ENCODE measurements at places on chromosomes 3 and 15.

GRCh38 chr3:46489875-46490274, 7.9 kb upstream of the RTP3 start:
- no peak for DNase-seq

GRCh38 chr15:68812069-68812468, 8.6 kb downstream of the ANP32A start:
- DNase-seq = no peak

GRCh38 chr3:194306109-194306686, 44.9 kb downstream of the CPN2 start:
- DNase-seq = peak; percentile 8

GRCh38 chr3:172150913-172151650, 111.7 kb downstream of the FNDC3B start:
- no peak for DNase-seq

DNA sequence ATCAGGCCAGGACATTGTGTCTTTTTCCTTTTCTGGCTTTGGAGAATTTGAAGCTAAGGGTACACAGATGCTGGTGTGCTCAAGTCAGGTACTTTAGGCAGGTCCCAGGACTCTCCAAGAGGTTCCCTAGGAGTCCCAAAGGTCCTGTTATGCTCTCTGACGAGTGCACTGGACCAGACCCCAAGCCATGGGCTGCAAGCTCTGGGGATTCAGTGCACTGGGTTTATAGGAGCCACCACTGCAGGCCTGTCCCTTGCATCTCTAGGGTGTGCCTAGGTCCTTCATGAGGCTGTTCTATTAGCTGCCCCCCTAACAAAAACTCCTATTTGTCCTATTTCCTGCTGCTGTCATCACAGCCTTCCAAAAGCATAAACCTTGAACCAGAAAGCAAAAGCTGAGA, 31.9 kb upstream of the BFSP2 start:
- no peak for DNase-seq

DNA sequence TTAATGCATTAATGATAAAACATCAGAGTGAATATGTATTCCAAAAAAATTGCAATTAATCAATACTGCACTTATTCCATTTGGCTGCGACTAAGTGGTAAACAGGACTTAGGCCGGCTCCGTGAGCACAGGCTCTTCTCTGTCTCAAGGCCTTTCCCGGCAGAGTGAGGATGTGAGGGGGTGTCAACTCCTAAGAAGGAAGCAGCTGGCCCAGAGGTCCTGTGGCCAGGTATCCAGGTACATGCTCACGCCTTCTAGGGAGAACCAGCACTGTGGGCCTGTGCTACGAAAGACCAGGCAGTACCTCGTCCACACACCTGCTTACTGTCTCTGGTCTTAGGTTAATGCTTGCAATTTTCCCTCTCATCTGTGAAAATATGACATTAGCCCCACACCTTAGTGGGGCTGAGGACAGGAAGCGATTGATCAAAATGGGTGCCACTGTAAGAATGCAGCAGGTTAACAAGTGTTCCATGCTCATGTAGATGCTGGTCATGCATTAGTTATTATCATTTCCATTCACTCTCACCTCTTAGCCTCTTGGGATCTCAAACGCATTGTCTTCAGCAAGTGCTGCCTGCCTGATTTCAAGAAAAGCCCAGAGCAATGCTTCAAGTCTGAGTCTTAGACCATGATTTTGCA, 175.3 kb downstream of the ABHD5 start:
- no peak for DNase-seq

DNA sequence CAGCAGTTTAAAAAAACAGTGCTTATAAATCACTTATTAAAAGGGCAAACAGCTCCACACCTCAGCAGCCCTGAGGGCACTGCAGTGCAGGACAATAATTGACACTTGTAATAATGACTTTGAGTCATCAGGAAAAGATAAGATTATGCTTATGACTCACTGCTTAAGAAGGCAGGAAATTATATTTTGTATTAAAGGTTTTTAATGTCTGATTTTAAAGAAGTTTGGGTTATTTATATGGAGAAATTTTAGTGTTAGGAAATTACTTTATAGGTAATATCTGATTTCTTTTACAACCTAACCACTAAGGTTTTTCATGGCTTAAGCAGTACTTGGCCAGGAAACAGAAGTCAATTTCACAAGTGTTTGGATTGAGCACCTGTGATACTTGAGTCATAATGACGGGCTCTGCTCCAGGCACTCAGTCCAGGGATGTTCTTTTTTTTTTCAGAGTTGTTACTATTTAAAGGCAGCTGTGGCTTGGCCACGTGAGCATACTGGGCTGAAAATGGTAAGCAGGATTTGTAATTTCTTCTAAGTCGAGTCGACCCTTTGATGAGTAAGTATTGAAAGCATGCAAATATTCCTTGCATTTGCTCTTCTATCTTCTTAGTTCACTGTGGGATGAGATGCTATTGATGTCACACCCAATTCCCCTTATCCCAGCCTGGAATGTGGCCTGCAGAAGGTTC, 21.6 kb upstream of the SLC6A20 start:
- no peak for DNase-seq

- DNase-seq = no peak
Measured at GRCh38 chr3:39379778-39380155, 3.4 kb upstream of the SLC25A38 start.

DNA sequence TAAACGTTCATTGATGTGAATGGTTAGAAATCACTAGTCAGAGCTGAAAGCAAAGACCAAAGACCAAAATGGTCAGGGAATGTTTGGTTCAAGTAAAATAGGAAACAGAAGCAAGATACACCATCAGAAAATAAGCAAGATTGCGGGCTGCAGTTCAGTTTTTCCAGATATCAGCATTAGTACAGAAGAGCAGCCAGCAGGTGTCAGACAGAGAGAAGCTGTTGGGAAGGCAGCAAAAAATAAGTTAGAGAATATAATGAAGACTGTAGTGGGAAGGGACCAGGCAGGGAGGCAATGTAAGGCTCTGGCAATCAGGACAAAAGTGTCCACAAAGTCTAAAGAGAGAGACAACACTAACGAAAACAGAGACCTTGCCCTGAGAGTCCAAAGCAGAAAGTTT, 639.4 kb upstream of the NAALADL2 start:
- DNase-seq = no peak

DNA sequence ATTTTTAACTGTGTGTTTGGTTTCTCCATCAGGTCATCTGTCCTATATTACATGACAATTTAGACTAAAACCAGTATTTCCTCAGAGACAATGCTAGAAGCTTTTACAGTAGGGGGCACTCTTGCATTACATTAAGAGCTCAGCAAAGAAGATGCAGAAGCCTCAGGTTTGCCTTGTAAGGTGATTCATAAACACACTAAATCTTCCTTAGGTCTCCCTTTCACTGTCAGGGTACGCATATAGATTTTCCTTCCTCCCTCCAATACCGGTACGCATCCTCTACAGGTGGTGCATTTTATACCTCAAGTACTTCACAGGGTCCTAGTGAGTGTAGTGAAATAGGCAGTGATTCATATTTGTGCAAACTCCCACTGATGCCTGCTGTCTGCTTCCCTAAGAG, 46.5 kb downstream of the CD86 start:
- DNase-seq = no peak

GRCh38 chr15:70853973-70854665, at the start of gene LARP6:
TSS of gene LARP6 (minus strand) at chr15:70854157. CDS start at chr15:70854088, 69 bp downstream.
- DNase-seq = no peak

GRCh38 chr15:25709437-25710159, 153.5 kb downstream of the ATP10A start:
- DNase-seq = no peak

GRCh38 chr15:79299126-79299840, 11.6 kb upstream of the TMED3 start:
- no peak for DNase-seq

DNA sequence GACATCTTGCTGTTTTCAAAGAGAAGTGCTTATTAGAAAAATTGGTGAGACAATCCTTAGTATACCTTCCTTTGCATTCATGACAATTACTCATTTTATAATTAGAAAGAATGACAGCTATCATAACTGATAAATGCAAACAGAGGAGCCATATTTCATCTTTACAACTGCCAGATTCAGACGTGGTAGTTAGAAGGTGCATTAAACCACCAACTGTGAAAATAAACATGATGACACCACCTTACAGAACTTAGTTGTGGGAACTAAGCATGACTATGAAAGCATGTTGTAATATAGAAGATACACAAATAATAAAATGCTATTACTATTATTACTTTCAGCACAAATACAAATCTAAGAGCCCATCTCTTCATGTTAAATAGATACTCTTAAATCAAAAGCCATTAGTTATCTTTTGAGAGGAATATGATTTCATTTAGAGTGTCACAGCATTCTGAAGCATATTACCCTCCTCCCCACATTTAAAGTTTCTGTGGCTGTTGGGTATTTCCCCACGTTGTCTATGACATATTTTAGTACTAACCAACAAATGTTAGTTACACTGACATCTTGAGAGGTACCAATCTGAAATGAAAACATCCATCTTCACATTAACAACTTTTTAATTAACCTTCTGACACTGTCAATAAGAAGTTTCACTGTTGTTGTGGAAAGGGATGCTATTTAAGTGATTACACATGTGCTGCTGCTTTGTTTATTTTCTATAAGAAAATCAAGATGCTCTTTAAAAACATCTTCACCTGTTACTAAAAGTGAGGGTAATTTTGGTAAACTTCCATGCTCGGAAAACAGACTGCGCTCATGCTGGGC, 163.8 kb downstream of the LSAMP start:
- no peak for DNase-seq

DNA sequence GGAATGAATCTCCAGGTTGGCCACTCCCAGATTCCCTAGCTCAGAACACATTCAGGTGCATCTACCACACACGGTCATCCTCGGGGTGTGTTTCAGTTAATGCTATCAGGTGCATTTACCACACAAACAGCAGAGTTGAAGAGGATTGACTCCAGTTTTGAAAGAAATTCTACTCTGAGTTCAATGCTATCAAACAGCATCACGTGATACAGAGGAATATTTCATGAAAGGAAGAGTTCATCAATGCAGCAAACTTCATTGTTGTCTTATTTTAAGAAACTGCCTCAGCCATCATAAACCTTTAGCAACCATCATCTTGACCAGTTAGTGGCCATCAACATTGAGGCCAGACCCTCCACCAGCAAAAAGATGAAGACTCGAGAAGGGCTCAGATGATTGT, 22.6 kb upstream of the LRRN1 start:
- DNase-seq = no peak

DNA sequence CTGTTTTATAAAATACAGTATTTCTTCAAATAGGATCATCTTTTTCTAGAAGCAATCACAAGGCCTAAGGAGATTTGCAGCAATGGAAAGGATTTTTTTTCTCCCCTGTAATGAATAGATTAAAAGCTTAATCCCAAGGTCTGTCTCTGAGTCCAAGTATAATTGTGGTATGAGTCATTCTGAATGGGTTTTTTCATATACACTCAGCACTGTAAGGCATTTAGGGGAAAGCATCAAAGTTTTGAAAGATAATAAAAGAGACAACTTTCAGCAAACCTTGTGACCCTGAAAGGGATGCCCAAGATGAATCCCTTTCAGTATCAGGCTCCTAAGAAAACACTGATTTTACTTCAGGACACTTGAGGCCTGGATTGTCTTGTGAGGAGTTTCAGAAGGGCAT, 23.3 kb upstream of the LARS2 start:
- no peak for DNase-seq

DNA sequence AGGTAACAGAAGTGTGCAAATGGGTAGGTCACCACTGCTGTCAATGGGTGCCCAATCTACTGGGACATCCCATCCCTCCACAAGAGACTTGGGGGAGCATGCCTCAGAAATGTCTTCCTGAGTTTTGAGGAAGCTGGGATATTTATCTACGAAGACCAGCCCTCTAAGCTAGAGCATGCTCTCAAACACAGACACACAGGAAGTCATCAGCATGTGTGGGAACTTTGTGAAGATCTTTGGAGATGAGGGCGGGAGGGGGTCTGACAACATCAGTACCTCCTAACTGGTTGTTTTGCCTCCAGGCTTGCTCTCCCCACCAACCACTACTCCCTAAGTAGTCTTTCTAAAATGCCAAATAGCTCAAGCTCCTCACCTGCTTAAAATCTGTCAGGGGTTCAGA, 3.5 kb upstream of the MEF2A start:
- no peak for DNase-seq

- DNase-seq = no peak
Measured at GRCh38 chr3:185959609-185960521, 22.1 kb upstream of the TRA2B start.

- no peak for DNase-seq
Measured at GRCh38 chr3:141455603-141456300, 31.1 kb upstream of the RASA2 start.

- DNase-seq = no peak
Measured at GRCh38 chr3:110375751-110376518, 695.7 kb upstream of the NECTIN3 start.

DNA sequence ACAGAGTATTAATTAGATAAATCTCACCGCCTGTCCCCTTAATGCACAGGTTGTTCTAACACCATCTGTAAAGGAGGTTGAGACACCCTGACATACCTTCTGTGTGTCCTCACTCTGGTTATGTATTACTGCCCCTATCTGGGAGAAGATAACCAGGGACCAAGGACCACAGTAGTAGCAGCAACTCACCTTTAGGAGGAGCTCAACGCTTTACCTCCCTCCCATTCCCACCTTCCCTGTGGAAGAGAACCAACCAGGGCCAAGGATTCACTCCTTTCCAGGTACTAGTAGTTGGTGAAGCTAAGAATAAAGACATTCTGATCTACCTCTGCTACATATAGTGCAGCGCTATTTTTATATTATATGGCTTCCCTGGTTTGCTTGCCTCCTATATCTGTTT, 232.6 kb downstream of the MEX3B start:
- no peak for DNase-seq

DNA sequence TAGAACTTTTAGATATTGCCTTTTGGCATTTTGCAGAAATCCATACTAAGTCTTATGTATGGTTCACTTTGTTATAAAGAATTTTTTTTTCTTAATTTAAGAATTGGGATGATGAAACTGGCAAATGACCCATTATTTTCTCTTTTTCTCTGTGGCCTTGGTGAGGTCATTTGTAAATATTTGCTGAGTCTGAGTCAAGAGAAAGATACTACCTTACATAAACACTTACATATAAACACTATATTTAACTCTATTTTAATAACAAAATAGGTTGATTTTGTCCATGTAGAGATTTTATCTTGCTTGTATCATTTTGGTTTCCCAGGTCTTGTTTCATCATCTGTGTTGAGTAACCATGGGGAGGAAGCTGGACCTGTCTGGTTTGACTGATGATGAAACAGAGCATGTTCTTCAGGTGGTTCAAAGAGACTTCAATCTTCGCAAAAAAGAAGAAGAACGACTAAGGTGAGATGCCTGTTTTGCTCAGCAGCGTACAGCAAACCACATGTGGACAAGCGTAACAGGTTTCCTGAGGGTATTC, 91.1 kb downstream of the MYRIP start:
- DNase-seq = no peak

GRCh38 chr3:123475786-123476185, 26.9 kb upstream of the ADCY5 start:
- no peak for DNase-seq

DNA sequence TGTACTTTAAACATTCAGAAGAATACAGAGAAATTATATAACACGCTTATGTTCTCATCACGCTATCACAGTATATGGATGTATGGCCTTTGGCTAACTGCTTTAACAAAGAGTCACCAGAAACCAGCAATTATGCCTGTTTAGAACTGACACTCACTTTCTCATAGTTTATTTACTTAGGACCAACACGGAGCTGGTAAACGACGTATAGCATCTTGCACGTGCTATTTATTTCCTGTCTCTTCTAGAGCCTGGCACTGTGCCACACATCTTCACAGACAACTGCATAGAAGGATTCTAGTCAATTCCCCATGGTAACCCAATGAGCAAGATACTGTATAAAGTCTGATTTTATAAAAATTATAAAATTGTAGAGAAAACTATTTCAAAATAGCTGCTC, 43.6 kb downstream of the TBC1D2B start:
- DNase-seq = no peak

GRCh38 chr3:184806567-184807271, 5.2 kb upstream of the VPS8 start:
- DNase-seq = no peak
